Amniotic epithelial cell (primary cell): ENCODE measurements at places on chromosomes 2 and 18.

DNA sequence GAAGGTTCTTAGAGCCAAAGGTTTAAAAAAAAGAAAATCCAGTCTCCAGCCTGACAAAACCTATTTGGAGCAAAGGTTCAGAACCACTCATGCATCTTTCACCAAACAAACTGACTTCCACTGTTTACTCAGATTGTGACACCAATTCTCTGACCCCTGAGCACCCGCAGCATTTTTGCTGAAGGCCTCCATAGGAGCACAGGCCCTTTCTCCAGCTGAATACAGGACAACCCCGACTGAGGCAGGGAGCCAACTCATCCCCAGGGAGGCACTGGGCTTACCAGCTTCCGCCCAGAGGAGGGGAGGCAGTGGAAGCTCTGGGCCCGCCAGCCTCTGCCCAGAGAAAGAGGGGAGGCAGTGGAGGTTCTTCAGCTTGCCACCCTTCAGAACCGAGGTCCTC is 51.0 kb upstream of the CNGA3 start:
- no peak for DNase-seq

- no peak for DNase-seq
These were observed 1.3 kb downstream of the CTDP1 start for GRCh38 chr18:79680891-79681339.

GRCh38 chr2:169933124-169933711 is 106.0 kb downstream of the UBR3 start:
- DNase-seq = peak; percentile 54

DNA sequence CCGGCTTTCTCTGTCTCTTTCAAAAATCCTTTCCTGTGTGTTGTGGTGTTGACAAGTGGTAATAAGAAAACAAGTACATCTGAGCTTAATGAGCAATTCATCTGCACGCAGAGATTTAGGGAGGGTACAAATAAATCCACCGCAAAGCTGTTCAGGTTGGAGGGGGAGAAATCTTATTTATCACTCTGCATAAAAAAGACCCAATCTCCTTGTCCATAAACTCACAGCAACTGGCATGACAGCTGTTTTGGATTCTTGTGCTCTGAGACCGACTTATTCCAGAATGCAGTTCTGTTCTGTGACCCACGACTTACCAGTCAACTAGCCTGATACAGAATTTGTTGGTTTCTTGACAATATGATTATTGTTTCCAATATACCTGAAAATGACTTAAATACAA is 380.1 kb downstream of the SOX11 start:
- no peak for DNase-seq

DNA sequence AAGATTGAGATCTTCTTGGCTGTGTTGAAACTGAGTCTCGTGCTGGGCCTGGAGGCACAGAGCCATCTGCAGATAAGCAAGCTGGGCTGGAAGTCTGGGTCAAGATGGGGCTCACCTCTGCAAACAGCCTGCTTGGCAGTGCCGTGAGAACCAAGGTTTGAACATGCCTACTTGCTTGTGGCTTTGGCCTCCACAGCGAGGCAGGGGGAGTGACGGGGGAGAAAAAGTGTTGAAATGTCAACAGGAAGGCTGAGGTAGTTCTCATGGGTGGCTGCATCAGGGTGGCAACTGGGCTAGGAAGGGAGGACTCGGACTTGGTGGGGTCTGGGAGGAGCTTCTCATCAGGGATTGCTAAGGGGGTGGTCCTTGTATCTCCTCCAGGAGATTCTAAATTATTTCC is 99.7 kb downstream of the THNSL2 start:
- DNase-seq = no peak

DNA sequence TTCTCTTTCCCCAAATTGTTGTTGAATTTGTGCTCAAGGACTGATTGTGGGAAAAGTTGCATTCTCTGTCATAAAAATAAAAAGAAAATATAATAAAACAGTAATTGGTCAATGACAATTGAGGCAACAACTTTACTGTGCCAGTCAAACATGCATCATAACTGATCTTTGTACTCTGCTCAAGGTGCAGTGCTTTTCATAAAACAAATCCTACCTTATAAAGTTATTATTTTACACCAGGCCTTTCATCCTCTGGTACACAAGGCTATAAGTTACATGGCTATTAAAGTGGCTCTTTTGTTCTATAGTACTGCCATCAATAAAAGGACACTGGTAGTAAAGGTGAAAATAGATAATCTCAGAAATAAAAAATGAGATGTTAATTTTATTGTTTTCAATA is 761.9 kb downstream of the SATB2 start:
- no peak for DNase-seq

DNA sequence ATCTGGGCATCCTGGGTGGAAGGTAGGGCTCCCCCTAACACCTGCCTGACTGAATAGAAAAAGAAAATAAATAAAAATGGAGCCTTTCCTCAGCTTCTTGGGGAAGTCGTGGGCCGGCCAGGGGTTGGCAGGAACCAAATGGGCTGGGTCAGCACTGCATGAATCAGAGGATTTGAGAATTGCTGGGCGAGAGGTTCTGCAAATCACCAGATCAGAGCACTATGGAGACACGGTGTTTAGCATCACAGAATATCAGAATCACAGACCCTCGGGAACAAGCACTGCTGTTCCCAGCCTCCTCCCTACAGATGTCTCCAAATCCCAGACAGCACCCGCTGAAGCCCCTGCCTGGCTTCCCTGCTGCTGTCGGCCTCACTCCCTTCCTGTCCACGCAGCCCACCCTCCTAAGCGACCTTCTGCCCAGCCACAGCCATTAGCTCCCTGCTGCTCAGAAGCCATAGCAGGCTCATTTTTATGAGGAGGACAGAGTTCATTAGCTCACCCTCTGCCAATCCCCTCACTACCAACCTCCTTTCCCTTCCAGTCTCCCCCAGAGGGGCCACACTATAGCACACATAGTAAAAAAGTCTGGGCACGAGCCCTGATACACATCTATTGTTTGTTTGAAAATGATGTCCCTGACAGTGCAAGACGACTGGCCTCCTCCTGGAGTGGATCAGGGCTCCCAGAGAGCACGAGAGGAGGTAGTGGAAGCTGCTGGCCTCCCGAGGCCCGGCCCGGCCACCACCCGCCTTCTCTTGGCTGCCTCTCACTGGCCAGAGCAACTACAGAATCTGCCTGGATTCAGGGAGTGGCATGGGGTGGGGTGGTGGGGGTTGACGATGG is 64.6 kb upstream of the TAF1B start:
- no peak for DNase-seq

GRCh38 chr2:16973586-16974286 is 308.1 kb upstream of the CYRIA start:
- DNase-seq = no peak

GRCh38 chr2:108428286-108429009 is 20.6 kb upstream of the GCC2 start:
- DNase-seq = peak; percentile 18

DNA sequence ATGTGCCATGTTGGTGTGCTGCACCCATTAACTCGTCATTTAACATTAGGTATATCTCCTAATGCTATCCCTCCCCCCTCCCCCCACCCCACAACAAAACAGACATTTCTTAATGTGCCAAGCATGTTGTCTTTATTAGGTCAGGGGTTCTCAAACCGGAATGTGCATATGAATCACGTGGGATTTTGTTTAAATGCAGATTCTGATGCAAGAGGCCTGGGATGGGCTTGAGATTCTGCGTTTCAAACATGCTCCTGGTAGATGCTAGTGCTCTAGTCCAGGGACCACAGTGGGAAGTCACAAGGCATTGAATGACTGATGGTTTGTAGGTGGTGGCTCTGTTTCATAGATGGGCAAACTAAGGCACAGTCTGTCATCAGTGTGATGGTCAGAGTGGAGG is 184.7 kb downstream of the SMAD7 start:
- peak; percentile 71 for DNase-seq
